ENCODE measurements at places on chromosomes 4 and X.

- DNase-seq, result no peak
These were observed 167.2 kb downstream of the CEP135 start for GRCh38 chr4:56115898-56116297.

- DNase-seq, result peak; percentile 60
These were observed 3.7 kb downstream of the PNMA6E start for GRCh38 chrX:153397256-153397960.

DNA sequence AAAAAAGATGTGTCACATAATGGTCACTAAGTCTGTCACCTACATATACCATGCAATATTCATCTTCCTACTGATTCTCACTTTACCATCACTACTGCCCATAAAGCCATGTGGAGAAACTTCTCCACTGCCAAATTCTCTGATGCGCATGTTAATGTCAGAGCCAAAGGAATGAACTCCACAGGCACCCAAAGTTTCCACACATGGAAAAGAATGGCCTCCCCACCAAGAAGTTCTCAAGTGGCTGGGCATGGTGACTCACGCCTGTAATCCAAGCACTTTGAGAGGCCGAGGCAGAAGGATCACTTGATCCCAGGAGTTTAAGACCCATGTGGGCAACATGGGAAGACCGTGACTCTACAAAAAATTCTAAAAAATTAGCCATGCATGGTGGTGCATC lies 43.8 kb upstream of the UGDH start:
- DNase-seq, result no peak

- no peak for DNase-seq
These were observed 96.5 kb downstream of the WWC2 start for GRCh38 chr4:183195534-183195933.

DNA sequence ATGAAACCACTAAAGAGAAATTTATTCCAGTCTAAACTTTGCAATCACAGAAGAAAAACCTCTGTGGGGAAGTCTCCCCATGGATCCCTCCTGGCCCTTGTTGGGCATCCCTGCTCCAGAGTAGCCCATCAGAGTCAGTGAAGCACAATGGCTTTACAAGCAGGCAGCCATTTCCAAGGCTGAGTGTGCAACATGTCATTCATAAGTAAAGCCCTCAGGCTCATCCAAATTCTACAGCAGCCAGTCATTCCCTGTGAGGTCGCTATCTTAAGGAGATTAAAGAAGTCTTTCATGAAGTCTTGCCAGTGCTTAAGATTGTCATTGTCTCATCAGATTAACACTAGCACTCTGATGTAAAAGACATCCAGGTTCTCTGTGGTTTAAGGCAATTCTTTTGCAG lies 17.0 kb upstream of the MAPK10 start:
- DNase-seq, result no peak

DNA sequence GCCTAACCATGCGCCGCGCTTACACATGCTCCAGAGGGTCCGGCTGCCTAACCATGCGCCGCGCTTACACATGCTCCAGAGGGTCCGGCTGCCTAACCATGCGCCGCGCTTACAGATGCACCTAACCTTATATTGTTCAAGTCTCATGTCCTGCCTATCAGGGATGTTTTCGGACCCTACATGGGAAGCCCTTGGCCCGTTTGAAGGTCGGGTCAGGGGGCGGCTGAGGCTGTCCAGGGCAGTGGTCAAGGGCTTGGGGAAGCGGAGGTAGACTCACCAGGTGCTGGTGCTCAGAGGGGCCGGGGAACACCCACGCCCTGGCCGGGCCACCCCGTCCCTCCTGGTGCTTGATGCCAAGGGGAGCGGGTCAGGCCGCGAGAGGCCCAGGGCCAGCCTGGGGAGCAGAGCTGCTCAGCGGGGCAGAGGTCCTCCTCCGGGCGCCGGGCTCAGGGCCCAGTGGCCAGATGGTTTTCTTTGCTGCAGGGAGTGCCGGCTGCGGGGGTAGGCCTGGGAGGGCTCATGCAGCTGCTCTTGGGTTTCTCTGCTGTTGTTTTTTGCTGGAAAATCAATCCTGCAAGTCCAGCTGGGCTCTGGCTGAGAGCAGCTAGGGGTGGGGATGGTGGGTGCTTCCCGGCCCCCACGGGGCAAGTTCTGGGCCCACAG lies 35.4 kb upstream of the SPON2 start:
- DNase-seq, result no peak

- DNase-seq, result no peak
These were observed 671.2 kb upstream of the FTHL17 start for GRCh38 chrX:31743004-31743403.

GRCh38 chrX:22276781-22277180 lies 4.1 kb downstream of the CBLL2 start:
- DNase-seq, result no peak

GRCh38 chr4:108008721-108009120 lies 19.0 kb downstream of the HADH start:
- DNase-seq, result no peak

GRCh38 chrX:107454302-107454701 lies 4.8 kb downstream of the FRMPD3 start:
- DNase-seq, result no peak

GRCh38 chr4:54607067-54607466 lies 50.7 kb upstream of the KIT start:
- peak; percentile 41 for DNase-seq

DNA sequence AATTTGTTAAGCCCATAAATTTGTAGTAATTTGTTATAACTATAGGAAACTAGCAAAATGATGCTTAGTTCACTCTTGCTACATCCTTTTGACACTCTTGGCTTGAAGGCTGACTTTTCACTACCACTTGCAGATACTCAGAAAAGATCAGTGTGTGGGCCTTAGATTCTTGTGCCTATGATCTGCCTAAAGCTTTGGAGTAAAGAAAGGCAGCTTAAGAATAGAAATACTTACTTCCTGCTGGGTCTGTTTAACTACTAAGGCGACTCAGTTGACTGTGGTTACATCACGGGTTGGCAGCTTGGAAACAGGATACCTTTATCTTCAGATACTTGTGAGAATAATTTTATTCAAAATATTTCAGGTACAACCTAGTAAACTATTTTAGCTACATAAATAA lies 201.4 kb upstream of the FMR1 start:
- no peak for DNase-seq

DNA sequence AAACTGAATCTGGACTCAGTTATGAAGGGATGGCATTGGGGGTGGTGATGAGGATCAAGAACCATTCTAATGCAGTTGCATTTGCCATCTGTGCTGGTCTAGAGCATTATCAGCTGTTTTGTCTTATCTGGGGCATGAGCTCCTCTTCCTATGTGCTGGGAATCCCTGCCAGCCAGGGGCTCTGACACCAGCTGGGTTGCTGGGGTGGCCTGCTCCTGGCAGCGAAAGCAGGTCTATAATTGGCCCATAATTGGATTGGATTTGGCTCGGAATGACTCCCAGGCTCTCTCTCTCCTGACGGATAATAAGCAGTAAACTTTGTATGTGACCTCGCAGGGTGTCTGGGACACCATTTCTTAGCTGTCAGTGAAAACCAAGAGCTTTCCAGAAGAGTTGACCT lies 34.1 kb downstream of the SMPX start:
- no peak for DNase-seq

GRCh38 chrX:71919431-71919830 lies 8.8 kb downstream of the NHSL2 start:
- DNase-seq, result no peak

GRCh38 chr4:54675721-54676461 lies 18.1 kb downstream of the KIT start:
- no peak for DNase-seq

GRCh38 chr4:65083076-65083475 lies 587.2 kb downstream of the EPHA5 start:
- DNase-seq, result no peak

DNA sequence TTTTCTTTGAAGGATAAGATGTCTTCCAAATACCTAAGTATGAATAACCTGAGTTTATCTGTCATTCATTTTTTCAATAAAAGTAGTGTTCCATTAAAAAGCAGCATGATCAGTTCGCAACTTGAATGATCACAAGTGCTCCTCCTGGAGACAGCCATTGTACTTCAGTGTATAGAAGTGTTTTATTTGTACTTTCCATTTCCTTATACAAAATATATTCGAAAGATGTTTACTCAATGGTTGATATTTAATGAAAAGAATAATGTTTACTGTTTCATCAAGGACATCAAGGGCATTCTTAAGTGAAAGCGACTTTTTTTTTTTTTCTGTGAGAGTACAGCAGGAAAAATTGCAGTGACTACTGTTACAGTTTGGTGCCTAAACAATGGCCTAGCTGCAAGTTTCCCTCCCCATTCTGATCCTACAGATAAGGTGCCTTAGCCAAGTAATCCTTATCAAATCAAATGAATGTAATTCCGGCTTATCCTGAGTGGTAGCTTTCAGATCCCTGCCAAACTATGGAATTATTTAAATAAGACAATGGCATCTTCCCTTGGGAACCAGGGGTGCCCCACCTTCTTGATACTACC lies 69.0 kb upstream of the IL15 start:
- DNase-seq, result no peak

- DNase-seq, result no peak
These were observed 78.0 kb upstream of the CCDC160 start for GRCh38 chrX:134158821-134159512.

DNA sequence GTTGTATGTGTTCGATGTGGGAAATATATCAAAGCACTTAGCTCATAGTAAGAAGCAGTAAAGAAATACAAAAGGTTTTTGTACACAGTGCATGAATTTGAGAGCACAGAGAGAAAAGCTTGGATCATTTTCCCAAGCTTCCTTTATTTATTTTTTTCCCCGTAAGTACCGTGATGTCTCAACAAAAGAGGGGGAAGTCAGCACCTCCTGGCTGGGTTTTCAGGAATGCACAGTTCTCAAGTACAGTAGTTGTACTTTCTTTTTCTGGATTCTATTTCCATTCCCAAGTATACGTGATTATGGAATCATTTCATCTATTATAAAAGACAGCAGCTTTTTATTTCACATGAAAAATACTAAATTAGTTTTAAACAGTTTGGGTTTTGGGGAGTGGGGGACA lies 171.5 kb upstream of the EDNRA start:
- no peak for DNase-seq

GRCh38 chr4:156778093-156778492 lies 193.5 kb downstream of the PDGFC start:
- no peak for DNase-seq

GRCh38 chrX:53357799-53358530 lies 64.5 kb downstream of the SMC1A start:
- no peak for DNase-seq

DNA sequence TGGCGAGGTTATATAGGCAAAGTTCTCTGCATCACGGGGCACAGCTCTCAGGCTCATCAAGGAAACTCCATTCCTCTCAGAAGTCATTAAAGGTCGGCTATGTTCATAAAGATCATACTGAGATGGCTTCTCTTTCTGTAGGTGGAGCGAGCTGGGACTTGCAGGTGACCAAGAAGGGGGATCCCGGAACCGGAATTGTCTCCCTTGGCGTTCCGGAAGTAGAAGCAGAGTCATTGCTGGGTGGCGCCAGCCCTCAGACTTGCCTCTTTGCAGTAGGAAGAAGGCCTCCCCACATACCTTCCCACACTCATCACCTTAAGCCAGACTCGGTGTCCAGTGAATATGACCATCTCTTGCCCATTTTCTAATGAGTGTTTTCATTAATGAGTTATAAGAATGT lies 17.9 kb upstream of the HPGD start:
- DNase-seq, result no peak

- no peak for DNase-seq
These were observed 135.7 kb downstream of the QDPR start for GRCh38 chr4:17376205-17376604.

GRCh38 chr4:159735281-159736207 lies 632.7 kb downstream of the RAPGEF2 start:
- no peak for DNase-seq

DNA sequence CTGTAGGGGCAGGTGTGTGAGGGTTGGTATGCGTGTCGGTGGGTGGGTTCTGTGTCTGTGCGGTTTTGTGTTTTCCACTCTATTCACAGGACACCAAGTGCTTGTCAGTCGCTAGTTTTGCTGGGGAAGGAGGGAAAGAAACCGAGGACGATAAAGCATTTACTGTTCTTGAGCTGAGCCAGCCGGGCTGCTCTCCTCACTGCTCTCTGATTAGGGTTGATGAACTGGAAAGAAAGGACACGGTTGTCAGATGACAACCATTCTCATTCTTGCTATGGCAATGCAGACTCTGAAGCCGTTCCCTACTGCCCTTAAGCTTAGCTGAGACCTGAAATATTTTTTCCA lies 832 bp downstream of the EGFL6 start:
- DNase-seq, result no peak

- DNase-seq, result no peak
These were observed 598.1 kb upstream of the MAGEB2 start for GRCh38 chrX:29617276-29617675.

- DNase-seq, result no peak
These were observed 39.6 kb downstream of the FNIP2 start for GRCh38 chr4:158808399-158808798.

DNA sequence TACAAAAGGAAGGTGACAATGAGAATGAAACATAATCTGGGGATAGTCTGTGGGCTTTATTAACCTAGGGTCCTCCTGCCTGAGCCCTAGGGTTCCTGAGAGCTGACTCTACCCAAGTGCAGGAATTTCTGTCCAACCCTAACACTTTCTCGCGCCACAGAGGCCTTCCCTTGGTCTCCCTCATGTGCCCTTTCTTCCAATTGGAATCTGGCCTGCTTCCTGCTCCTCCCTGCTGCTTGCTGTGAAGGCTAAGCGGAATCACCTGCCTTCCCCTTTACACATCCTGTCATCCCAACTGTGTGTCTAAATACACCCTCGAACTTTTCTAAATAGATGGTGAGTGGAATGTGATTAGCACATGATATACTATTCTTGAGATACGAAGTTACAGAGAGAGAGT lies 5.9 kb downstream of the MAGEA11 start:
- DNase-seq, result no peak

DNA sequence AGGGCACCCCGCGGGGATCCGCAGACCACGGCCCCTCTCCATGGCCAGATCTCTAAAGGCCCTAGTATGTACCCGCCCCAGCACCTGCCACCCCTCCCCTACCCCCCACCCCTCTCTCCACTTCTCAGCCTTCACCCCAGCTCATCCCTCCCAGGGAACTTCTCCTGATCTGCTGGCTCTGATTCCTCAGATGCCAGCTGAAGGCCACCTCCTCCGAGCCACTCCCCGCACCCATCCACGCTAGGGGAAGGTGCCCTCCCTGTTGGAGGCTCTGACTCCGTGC lies 11.9 kb downstream of the PSAPL1 start:
- DNase-seq, result no peak

DNA sequence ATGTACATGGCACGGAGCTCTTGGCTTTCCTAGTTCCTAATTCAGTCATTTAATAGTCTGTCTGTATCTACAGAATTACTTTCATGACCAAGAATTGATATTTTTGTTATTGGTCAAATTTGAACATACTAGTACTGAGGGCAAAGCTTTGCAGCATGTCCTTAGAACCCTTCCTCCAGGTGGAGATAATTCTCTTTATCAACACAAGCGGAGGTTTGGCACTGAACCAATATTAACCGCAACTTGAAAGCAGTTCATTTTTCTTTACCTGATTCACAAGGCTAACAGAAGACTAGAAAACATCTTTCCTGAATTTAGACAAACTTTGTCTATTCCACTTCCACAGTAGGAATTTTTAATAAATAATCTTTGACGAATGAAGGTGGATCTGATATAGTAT lies 73.8 kb downstream of the TACR3 start:
- no peak for DNase-seq
